ENCODE measurements at places on chromosomes 3 and 15. TPM values are rescaled to one million over a fixed set of nuclear protein-coding genes. Genes with fewer than 3 reads are reported as not detected.

Gene CIDEC
- not detected for total RNA-seq

Gene ZNF80
- total RNA-seq = 0.42 TPM

- no peaks in the 10 kb centered on the region for H3K36me3 ChIP-seq
- H3K27me3 ChIP-seq = no peaks in the 10 kb centered on the region
- H3K4me3 ChIP-seq = no peak overlapping the region
- DNase-seq = no peak
- no peak overlapping the region for H3K27ac ChIP-seq
- H3K4me1 ChIP-seq = no peaks in the 10 kb centered on the region
Measured at GRCh38 chr3:9122732-9123364, 126.6 kb downstream of the SRGAP3 start.

DNA sequence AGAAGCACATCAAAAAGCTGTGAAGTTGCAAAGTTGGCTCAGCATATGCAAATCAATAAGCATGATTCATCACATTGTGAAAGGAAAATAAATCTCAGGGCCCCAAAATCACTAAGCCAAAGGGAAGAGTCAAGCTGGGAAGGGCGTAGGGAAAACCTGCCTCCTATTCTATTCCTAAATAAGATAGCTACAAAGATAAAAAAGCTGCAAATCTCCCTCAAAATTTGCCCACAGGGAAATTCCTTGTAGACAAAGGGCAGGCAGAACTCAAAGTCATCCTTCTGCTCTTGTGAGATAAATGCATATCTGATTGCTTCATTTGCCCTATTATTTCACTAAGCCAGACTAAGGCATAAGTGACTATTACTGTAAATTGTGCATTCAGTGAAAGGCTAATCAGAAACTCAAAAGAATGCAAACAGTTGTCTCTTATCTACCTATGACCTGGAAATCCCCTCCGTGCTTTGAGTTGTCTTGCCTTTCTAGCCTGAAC, 30.5 kb upstream of the CCNL1 start:
- H3K4me3 ChIP-seq = no peak overlapping the region
- no peak overlapping the region for H3K27ac ChIP-seq
- no peaks in the 10 kb centered on the region for H3K4me1 ChIP-seq
